ENCODE measurements at places on chromosomes 7 and 10.

- DNase-seq: no peak
Measured at GRCh38 chr7:80309377-80309776, 174.7 kb downstream of the GNAI1 start.

DNA sequence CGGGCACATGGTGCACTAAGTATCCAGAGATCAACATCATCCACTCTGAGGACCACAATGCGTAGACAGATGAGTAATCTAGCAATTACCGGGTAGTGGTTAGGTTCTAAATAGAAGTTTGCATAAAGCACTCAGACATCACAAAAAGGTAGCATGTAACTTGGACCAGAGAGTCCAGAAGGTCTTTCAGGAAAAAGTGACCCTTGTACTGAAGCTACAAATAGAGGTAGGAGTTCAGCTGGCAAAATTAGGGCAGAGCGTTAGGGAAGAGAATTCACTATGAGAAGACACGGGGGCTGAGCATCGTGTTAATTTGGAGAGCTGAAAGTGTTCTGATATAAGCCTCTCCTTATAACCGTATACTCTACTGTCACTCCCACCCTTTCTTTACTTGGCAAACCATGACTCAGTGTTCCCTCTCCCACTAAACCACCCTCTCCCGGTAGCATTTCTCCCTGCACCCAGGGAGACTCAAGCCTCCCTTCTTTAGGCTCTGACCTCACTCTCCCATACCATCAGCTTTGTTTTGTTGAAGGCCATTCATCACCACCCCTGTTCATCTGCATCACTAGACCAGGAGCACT lies 222.2 kb upstream of the FZD1 start:
- DNase-seq: no peak

DNA sequence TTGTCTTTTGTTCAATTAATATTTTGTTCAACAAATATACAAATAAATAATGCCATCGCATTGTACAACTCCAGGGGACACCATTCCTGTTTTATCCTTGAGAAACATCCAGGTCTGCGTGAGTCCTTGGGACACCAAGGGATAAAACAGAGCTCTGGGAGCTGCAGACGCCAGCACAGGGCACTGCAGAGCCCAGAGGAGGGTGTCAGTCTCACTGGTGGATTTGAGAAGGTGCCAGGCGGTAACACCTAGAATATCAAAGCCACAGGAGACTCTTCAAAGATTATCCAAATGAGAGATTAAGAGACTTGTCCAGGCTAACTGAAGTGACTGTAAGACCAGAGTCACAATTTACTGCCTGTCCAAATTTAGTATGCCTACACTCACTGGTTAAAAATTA lies 55.3 kb downstream of the TEX36 start:
- DNase-seq: no peak

DNA sequence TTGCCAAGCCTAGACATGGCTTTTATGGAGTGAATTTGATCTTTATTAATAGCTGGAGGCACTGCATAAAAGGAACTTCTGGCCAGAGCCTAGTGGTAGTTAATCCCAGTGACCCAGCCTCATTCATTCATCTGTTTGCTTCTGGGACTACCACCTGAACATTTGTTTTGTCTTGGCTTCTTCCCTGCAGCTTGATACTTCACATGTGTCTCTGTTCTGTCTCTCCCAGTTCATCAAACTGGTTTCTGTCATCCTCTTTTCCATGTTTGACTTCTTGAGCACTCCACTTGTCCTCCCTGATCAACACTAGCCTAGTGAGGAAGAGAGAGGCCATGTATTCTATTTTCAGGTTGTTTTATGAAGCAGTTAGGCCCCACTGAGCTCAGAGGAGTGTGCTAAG lies 163.6 kb downstream of the NRG3 start:
- no peak for DNase-seq

DNA sequence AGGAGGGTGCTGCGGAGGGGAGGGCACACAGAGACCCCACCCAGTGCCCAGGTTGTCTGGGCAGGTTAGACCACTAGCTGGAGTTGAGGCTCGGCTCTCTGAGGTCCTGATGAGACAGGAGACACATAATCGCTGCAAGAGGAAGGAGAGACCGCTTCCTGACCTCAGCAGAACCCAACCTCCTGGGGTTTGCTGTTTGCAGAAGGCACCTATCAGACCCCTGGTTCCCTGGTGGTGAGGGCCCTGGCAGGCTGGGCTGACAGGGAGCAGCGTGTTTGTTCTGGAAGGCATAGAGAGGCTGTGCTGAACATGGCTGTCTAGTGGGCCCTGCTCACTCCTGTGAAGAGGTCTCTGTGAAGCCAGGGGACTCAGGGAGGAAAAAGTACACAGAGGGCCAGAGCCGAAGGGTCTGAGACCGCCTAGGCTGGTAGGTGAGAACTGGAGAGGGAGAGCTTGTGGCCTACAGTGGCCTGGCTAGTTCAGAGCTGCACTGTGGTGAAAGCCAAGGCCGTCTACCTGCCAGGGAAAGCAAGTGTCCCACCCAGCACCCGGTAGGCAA lies 39.4 kb upstream of the NPFFR1 start:
- no peak for DNase-seq

GRCh38 chr7:26590709-26591108 lies 273.7 kb downstream of the SKAP2 start:
- no peak for DNase-seq

DNA sequence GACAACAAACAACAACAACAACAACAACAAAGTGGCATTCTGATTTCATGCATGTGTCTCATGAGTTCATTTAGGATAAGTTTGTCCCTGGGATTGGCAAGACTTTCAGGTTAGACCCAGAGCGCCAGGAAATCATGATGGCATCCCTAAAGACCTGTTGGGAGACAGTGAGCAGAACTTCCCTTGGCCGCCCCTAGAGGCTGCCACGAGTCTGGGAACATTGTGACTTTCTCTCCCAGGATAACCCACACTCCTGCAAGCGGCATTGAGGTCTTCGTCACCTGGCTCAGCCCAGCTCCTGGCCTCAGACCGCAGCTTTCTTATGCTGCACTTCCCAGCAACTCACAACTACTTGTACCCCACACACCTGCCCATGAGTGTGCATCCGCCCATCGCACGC lies 80.5 kb upstream of the RNF32 start:
- no peak for DNase-seq

GRCh38 chr7:99393355-99394187 lies 14.8 kb downstream of the PDAP1 start:
- DNase-seq: no peak
